ENCODE measurements at places on chromosomes 16 and 17. TPM values are rescaled to one million over a fixed set of nuclear protein-coding genes. Genes with fewer than 3 reads are reported as not detected.
A peak's percentile ranks its signal among the peaks of the same experiment; 100 is the strongest.

- no peak for DNase-seq
- no peak overlapping the region for H3K27ac ChIP-seq
- H3K4me1 ChIP-seq, result no peaks in the 10 kb centered on the region
- H3K36me3 ChIP-seq, result peaks cover 18% of the 10 kb centered on the region
- no peak overlapping the region for H3K4me3 ChIP-seq
Observed at GRCh38 chr16:12356632-12357340, 380.3 kb downstream of the SNX29 start.

GRCh38 chr17:8753976-8754440 is 4.3 kb downstream of the SPDYE4 start:
- H3K36me3 ChIP-seq, result no peaks in the 10 kb centered on the region
- H3K27me3 ChIP-seq, result peaks cover 15% of the 10 kb centered on the region
- H3K4me3 ChIP-seq, result no peak overlapping the region
- H3K4me1 ChIP-seq, result no peaks in the 10 kb centered on the region

Gene DNAI2
- 0.14 TPM for total RNA-seq

GRCh38 chr16:27849621-27850020 is 213.9 kb downstream of the GSG1L start:
- no peaks in the 10 kb centered on the region for H3K4me1 ChIP-seq
- DNase-seq, result no peak
- no peak overlapping the region for H3K27ac ChIP-seq
- no peaks in the 10 kb centered on the region for H3K36me3 ChIP-seq

Gene PPM1E
- total RNA-seq, result not detected

Gene RUNDC3A
- total RNA-seq, result 0.11 TPM

DNA sequence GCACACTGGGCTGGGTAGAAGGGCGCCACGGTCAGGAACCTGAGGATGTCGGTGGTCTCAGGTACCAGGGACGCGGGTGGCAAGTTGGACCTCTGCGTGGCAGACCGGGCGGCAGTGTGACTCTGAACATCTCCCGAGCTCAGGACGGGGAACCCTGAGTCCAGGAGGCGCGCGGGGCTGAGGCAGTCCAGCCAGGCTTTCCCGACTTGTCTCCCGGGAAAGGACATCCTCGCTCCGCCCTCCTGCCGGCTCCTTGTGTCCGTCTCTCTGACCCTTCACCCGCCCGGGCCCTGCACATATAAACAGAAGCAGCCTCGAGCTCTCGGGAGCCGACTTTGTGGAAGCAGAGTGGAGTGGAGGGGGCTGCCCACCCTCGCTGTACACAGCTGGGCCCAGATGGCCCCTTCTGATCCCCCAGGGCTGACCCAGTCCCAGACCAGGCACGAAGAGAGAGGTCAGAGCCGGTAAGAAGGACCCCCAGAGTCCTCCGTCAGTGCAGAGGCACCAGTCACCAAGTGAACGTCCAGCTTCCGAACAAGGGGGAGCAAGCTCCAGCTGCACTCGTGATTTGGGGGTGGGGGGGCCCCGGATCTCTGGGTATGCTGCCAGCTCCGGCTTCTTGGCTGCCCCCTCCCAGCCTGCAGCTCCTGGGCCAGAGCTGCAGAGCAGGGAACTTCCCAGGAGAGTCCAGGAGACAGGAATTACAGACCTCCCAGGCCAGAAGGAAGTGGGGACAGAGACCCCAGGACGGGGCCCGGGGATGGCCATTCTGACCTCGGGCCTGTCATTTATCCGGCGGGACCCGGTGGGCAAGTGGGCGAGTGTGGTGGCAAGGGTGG is 8.5 kb upstream of the P2RX1 start:
- no peaks in the 10 kb centered on the region for H3K4me1 ChIP-seq
- no peaks in the 10 kb centered on the region for H3K27me3 ChIP-seq
- H3K4me3 ChIP-seq, result no peak overlapping the region
- no peak for DNase-seq

Gene ZC3H7A
- total RNA-seq, result 95.1 TPM

- no peaks in the 10 kb centered on the region for H3K27me3 ChIP-seq
- DNase-seq, result no peak
- peaks cover 4% of the 10 kb centered on the region for H3K36me3 ChIP-seq
- H3K4me1 ChIP-seq, result peaks cover 14% of the 10 kb centered on the region
- no peak overlapping the region for H3K4me3 ChIP-seq
Observed at GRCh38 chr17:51071556-51071955, 49.1 kb downstream of the SPAG9 start.

DNA sequence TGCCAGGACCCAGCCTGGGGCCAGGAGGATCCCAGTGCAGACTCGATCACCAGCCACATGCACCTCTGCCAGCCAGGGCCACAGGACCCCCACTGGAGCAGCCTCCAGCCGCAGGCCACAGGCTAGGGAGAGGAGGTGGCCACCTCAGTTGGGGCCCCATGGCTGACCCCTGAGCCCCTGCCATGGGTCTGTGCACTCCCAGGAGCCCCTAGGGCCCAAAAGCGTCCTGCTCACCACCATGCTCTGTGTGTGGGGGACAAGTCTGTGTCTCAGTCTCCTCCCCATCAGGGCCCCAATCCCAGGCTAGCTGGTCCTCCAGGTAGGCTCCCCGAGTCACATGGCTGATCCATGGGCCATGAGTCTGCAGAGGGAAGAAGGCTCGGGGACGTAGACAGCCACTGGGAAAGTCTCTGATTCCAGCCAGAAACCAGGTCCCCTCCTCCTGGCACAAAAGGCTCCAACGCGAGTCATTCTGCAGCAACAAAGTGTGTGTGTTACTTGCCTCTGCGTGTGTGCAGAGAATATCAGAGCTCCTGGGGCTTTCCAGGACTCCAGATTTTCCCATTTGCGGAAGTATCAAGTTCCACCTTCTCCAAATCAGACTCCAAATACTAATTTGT is 6.1 kb upstream of the PRSS8 start:
- no peaks in the 10 kb centered on the region for H3K27me3 ChIP-seq
- peak; percentile 34 for DNase-seq
- H3K4me3 ChIP-seq, result peak overlapping the region; percentile 62
- peak overlapping the region; percentile 80 for H3K27ac ChIP-seq
- H3K4me1 ChIP-seq, result peaks cover 12% of the 10 kb centered on the region
- no peaks in the 10 kb centered on the region for H3K36me3 ChIP-seq

Gene DNAAF1
- total RNA-seq, result 0.39 TPM

- peaks cover 21% of the 10 kb centered on the region for H3K27me3 ChIP-seq
- no peaks in the 10 kb centered on the region for H3K4me1 ChIP-seq
- no peak for DNase-seq
Observed at GRCh38 chr17:66865151-66865550, 30.2 kb downstream of the CACNG5 start.

DNA sequence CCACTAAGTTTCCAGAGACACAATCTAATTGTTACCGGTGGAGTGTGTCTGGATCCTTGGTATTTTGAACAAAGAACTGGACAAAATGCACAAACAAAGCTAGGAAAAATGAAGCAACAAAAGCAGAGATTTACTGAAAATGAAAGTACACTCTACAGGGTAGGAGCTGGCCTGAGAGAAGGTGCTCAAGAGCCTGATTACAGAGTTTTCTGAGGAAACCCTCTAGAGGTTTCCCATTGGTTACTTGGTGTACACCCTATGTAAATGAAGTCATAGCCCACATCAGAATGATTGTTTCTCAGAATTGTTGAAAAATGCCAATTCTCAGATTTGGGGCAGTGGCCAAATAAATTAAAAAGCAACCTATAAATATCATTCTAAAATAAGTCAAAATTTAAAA is 436.4 kb downstream of the KCNJ18 start:
- no peak for DNase-seq
- H3K4me1 ChIP-seq, result no peaks in the 10 kb centered on the region
- no peak overlapping the region for H3K4me3 ChIP-seq
- H3K27me3 ChIP-seq, result no peaks in the 10 kb centered on the region
- no peak overlapping the region for H3K27ac ChIP-seq

Gene KRTAP1-1
- total RNA-seq, result not detected

DNA sequence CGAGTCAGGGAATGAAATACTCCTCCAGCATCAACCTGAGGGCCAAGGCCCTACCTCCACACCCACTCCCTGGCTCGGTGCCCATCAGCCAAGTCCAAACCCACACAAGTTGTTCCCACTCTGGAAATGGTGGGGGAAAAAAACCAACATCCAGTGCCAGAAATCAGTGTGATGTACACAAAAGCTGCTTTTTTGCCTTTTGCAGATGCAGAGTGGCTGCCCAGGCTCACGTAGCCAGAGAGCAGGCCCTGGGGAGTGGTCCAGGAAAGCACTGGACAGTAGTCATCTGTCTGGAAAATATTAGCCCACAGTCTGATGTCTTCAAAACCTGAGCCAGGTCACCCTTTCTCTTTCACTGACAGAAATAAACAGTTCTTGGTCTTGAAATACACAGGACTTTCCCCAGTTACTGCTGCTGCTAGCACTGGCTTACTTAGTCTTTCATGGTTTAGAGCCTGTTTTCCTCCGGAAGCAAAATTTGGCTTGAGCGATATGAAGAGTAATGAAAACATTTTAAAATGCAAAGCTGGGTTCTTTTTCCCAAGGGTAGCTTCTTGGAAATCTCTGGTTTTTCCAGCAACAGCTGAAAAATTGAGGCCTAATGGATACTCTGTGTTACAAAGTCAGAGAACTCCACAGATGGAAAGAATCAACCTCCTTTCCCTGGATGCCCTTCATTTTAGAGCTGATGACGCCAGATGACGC is 18.2 kb upstream of the NOS2 start:
- H3K36me3 ChIP-seq, result no peaks in the 10 kb centered on the region
- H3K4me1 ChIP-seq, result no peaks in the 10 kb centered on the region
- no peak for DNase-seq
- H3K27ac ChIP-seq, result no peak overlapping the region
- H3K4me3 ChIP-seq, result no peak overlapping the region

Gene TMEM231
- total RNA-seq, result 4.1 TPM

Gene CETP
- 0.14 TPM for total RNA-seq

GRCh38 chr16:24116046-24116776 is 139.9 kb upstream of the CACNG3 start:
- DNase-seq, result no peak
- H3K27me3 ChIP-seq, result no peaks in the 10 kb centered on the region
- no peak overlapping the region for H3K27ac ChIP-seq
- H3K4me1 ChIP-seq, result no peaks in the 10 kb centered on the region
- H3K36me3 ChIP-seq, result peaks cover 34% of the 10 kb centered on the region
- no peak overlapping the region for H3K4me3 ChIP-seq

GRCh38 chr17:39213852-39214251 is 11.9 kb downstream of the STAC2 start:
- no peak overlapping the region for H3K4me3 ChIP-seq
- peaks cover 12% of the 10 kb centered on the region for H3K4me1 ChIP-seq
- no peak for DNase-seq
- peaks cover 11% of the 10 kb centered on the region for H3K27me3 ChIP-seq
- no peak overlapping the region for H3K27ac ChIP-seq
- no peaks in the 10 kb centered on the region for H3K36me3 ChIP-seq

Gene RNF112
- total RNA-seq, result 0.26 TPM

- H3K4me1 ChIP-seq, result no peaks in the 10 kb centered on the region
- H3K4me3 ChIP-seq, result no peak overlapping the region
- no peaks in the 10 kb centered on the region for H3K36me3 ChIP-seq
Observed at GRCh38 chr16:72985995-72986394, 61.9 kb downstream of the ZFHX3 start.

DNA sequence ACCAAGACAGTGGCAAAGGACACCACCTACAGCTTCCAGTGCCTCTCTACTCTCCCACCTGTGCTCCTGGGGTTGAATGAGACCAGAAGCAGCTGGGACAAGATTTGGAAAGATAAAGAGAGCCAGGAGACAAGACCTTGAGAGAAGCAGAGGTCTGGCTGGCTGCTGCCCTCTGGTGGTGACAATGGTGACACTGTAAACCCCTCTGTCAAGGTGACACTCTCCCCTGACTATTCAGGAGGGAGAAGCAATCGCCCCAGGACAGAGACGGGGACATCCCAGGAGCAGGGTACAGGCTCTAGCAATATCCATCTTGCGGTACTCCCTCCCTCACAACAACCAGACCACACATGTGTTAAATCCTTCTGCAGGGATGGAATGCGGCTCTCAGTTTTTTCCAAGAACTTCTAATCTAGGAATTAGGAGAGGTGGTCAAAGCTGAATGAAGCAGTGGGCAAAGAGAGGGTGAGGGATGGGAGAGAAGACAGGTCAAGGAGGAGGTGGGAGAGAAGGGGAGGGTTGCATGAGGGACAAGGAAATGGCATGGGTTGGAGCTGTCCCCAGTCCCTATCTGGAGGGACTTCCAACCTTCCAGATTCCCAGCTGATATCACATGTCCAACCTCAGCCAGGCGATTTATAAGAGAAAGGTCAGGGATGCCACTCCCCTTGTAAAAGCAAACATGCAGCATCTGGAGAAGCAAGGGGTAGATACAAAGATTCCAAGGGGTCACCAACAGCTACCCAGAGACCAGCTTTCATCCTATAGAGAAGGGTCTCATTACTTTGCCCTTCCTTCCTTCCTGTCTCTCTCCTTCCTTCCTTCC is 2.9 kb downstream of the PHOSPHO1 start:
- no peak overlapping the region for H3K27ac ChIP-seq
- no peak overlapping the region for H3K4me3 ChIP-seq
- DNase-seq, result peak; percentile 89

GRCh38 chr17:27954548-27955495 is 61.7 kb upstream of the LYRM9 start:
- no peak overlapping the region for H3K27ac ChIP-seq
- no peak overlapping the region for H3K4me3 ChIP-seq
- H3K4me1 ChIP-seq, result no peaks in the 10 kb centered on the region
- H3K27me3 ChIP-seq, result peaks cover 4% of the 10 kb centered on the region
- H3K36me3 ChIP-seq, result no peaks in the 10 kb centered on the region
- no peak for DNase-seq

- no peak overlapping the region for H3K27ac ChIP-seq
- H3K4me1 ChIP-seq, result no peaks in the 10 kb centered on the region
Observed at GRCh38 chr16:31413381-31413780, 14.8 kb downstream of the COX6A2 start.

DNA sequence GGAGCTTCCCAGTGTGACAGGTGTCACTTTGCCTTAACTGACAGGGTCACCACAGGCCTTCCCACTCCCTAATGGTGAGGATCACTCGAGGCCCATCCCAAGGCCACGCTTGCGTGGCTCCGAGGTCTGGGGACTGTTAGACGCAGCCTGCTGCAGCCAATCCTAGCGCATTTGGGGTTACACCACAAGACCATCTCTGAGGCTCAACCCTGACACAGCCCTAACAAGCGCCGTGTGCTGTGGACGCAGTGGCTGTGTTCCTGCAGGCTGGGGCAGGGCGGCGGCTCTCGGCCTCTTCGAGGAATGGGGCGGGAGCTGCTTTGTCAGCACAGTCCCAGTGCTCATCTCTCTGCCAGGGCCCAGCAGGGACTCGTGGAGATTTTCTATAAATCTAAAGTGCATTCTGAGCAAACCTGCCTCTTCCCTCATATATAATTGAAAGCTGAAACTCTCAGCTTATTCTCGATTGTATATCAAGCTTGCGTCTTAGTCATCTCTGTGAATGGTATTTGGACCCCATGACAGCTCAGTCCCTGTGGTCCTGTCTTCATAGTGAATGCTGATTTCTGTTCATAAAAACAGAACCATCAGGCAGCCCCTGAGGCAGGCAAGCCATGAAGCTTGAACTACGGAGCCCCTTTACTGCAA is 65.8 kb upstream of the CHMP6 start:
- H3K27me3 ChIP-seq, result no peaks in the 10 kb centered on the region
- no peak for DNase-seq
- no peak overlapping the region for H3K27ac ChIP-seq
- H3K4me1 ChIP-seq, result no peaks in the 10 kb centered on the region
- H3K4me3 ChIP-seq, result no peak overlapping the region

Data from activated CD4-positive, alpha-beta T cell treated with anti-CD3 and anti-CD28 coated beads for 36 hours (primary cell).